ENCODE measurements at places on chromosomes 16 and 17.

DNA sequence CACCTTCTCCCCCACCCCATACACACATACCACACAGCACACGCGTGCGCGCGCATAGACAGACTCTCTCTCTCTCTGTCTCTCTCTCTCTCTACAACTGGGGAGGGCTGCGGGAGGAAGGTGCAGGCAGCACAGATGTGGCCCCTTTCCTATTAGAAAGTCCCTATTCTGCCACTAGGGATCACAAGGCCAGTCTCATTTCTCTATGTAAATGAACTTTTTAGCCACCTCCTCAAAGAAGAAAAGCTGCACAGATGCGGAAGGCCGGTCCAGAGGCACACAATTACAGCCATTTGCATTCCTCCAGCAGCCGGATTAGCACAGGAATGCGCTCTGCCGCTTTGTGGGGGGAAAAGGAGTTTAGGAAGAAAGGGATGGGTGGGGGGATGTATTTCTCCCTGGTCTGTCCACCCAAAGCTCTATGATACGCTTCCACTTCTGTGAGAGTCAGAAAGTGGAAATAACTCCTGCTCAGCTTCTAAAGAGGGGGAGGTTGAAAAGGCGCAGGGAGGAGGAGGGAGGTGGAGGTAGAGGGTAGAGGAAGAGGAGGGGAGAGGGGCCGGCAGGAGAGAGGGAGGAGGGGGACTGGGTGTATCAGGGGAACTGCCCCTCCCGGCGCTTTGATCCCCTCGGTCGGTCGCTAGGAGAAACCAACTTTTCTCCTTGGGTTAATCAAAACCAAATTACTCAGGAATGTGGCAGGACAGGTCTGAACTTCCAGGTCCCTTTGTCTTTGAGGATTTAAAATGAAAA, 11.7 kb downstream of the ZFHX3 start:
- DNase-seq: no peak

DNA sequence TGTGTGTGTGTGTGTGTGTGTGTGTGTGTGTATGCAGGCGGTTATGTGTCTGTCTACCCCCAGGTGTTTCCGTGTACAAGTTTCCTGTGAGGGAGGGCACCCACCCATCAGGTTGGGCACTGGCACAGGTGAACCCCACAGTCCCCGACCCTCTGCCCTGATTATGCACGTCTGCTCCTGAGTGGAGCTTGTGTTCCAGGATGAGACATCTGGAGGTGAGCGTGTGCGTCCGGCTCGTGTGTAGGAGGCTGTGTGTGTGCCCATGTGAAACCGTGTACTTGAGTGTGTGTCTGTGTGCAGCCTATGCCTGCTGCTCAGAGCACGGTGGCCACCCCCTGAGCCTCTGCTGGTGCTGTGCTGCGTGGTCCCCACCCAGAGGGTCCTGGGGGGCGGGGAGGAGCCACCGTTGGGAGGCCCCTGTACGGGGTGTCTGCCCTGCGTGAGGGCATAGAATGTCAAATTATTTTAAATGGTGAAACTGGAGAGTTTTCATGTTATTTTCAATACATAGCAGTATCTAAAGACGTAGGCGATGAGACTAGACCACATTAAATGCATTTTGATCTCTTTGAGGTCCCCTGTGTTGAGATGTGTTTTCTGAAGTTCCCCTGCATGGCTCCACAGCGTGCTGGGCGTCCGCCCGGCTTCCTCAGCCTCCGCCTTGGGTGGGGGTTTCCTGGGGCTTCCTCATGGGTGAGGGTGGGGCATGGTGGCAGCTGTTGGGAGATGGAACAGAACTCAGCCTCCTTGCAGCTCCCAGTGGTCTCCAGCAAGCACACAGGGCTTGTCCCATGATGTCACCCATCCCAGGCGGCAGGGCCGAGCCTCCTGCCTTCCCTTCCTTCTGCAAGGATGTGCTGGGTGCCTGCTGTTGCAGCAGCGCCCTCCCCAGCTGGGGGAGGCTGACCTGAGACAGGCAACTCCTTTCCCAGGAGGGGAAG, 43.4 kb downstream of the KCNJ12 start:
- DNase-seq: no peak

DNA sequence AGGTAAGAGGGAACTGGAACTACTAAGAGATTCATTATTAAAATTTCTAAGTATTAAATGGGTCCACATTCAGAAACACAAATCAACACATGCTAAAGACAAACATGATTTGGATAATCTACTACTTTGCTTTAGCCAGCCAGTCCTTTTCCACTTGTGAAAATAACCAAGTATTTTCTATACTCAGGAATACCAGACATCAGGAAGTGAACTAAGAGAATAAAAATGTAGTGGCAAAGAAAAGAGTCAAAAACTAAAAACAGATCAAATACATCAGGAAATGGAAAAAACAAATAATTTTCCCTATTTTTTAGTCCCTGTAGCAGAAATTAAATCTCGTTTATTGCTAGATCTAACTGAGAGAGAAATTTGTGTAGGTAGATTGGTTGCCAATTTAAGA, 78.0 kb downstream of the MYO1D start:
- DNase-seq: no peak

GRCh38 chr16:77721752-77722308, 484 bp upstream of the NUDT7 start:
- no peak for DNase-seq

- no peak for DNase-seq
These were observed at the start of gene APOBR for GRCh38 chr16:28494121-28494851. APOBR (plus strand) TSS chr16:28494643; CDS start chr16:28494682, 39 bp downstream.

DNA sequence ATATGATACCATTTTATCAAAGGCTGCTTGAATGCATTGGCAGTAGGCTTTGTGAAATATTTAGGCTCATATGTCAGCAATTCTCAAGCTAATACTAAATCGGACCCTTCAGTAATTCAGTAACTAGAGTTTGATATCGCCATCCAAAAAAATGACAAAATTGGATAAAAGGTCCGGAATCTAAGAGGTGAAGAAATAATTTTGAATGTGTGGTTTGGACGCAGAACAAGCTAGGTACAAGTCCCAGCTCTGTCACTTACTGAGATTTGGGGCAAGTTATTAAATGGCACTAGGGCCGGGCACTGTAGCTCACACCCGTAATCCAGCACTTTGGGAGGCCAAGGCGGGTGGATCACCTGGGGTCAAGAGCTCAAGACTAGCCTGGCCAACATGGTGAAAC, 956.5 kb downstream of the CDH11 start:
- DNase-seq: no peak

GRCh38 chr16:83967838-83968305, at the start of gene NECAB2:
NECAB2 (plus strand) TSS chr16:83968244; CDS start chr16:83968649, 405 bp downstream.
- no peak for DNase-seq

GRCh38 chr17:29129731-29130130, 50.5 kb downstream of the MYO18A start:
- no peak for DNase-seq

GRCh38 chr17:78369791-78370381, 8.6 kb upstream of the PGS1 start:
- DNase-seq: no peak

DNA sequence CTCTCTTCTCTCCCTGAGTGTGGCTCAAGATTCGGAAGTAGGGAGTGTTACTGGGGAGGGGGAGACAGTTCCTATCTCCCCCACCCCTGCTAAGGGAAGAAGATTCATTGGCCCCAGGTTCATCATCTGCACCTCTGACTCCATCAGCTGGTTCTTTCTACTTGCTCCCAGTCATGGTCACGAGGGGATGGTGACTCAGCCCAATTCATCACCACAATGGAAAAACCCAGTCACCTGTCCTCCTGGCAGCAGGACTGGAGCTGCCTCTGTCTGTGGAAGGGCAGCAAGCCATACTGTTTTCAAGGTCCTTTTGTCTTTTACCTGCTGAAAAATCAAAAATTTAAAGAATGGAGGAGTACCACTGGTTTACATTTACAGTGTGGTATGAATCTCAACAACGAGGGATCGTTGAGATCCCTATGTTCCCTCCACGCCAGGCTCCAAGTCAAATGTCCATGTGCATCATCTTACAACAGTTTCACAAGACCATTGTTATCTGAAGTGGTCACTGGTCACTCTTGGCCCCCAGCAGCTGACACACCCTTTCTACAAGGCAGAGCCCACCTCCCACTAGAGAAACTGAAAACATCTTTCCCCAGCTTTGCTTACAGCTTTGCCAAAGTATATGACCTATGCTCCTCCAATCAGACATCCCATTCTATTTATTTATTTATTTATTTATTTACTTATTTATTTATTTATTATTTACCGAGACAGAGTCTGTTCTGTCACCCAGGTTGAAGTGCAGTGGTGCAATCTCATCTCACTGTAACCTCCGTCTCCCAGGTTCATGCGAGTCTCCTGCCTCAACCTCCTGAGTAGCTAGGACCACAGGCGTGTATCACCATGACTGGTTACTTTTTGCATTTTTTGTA, 40.4 kb upstream of the NDRG4 start:
- no peak for DNase-seq

DNA sequence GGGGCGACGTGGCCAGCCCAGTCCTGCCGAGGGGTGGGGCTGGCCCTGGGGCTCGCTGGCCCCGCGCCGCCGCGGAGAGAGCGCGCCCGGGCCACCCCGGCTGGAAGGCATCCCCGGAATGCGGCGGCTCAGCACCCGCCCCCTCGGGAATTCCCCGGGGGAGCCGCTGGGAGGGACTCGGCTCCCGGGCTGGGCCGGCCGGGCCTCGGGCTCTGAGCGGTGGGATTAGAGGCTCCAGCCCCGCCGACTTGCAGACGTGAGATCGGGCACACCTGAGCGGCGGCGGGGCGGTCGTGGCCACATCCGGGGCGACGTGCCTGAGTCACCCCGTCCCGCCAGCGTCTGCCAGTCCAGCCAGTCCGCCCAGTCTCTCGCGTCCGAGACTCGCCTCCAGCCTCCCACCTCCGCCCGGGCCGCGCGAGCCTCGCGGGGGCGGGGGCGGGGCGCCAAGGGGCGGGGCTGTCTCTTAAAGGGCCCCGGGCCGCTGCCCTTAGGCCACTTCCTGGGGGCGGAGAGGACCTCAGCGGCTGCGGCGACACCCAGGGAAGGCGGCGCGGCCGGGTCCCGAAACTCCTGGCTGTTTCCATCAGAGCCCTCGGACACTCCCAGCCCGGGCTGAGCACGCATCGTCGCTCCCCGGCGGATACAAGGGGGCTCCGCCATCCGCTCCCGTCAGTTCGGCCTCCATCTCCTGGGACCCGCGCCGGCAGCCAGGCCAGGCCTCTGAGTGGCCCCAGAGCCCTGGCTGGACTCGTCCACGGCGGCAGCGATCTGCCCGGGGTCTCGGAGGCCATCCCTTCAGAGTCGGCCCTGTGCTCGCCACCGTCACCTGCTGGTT, at the start of gene KCTD11:
Gene KCTD11 (plus strand): TSS at position 498 of the 838 bp plus-strand sequence.
- DNase-seq: no peak

- no peak for DNase-seq
These were observed 13.9 kb downstream of the ARL2BP start for GRCh38 chr16:57258910-57259475.

DNA sequence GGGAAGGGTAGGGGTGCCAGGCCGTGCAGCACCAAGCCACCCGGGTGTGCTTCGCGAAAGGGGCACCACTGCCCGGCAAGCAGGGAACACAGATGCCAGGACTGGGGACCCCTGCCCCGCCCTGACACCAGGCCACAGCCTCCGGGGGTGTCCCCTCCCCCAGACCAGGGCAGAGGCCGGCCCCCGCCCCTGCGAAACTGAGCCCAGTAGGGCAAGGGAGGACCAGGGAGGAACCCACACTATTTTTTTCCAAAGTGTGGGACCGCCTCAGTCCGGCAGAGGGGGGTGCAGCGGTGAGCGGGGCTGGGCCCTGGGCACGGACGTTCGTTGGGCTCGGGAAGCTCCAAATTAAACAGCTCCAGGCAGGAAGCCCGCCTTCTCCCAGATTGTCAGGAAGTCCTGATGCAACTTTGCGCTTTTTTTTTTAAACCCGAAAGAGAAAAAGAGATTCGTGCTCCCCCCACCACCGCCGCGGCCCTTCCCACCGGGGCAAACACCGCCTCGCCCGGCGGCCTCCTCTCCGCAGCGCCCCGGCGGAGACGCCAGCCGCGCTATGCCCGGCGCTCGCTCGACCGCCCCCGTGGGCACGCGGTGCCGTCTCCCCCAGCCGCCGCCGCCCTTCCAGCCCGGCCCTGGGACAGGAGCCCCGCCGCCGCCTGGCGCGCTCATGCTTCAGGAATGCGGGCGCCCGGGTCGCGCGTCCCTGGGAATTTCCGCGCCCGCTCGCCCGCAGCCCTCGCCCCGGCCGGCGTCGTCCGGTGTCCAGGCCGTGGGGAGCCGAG, 755 bp downstream of the PIEZO1 start:
- no peak for DNase-seq

DNA sequence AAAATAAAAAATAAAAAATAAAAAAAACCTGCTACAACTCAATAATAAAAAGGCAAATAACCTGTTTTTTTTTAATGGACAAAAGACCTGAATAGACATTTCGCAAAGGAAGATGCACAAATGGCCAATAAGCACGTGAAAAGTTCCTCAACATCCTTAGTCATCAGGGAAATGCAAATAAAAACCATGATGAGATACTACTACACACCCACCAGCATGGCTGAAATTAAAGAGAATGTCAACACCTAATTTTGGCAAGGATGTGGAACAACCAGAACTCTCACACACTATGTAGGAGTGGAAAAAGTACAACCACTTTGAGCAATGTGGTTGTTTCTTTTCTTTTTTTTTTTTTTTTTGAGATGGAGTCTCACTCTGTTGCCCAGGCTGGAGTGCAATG, 24.6 kb downstream of the COG7 start:
- no peak for DNase-seq

- DNase-seq: no peak
These were observed 60.6 kb upstream of the DHX40 start for GRCh38 chr17:59504821-59505220.

DNA sequence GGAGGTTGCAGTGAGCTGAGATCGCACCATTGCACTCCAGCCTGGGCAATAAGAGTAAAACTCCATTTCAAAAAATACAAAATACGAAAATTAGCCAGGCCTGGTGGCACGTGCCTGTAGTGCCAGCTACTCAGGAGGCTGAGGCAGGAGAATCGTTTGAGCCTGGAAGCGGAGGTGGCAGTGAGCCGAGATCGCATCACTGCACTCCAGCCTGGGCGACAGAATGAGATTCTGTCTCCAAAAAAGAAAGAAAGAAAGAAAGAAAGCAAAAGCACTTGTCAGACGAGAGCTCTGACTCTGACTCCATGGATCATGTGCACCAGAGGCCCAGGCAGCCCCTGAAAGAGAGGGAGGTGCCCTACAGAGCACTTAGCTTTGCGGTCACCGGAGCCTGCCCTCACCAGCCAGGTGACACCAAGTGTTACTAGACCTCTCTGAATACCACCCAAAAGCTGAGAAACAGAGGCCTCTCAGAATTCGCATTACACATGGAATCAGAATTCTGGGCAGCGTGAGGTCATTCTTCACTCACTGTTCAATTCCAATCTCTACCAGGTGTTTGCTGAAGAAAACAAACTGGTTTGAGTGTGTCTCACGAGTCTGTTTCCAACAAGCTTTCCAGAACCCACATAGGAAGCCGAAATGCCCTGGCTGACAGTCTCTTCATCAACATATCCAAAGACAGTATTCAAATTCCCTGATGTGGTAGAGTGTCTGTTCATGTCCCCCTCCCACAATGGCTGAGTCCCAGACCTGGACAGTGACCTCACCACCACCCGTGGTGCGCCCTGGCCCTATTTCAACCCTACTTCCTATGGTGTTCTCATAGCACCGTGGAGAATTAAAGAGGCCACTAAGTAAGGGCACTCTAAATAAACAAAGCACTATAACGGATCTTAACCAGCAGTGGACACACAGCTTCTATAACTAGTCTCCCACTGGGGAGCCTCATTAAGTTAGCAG, 1.5 kb downstream of the FLCN start:
- DNase-seq: no peak
